T-helper 1 cell (primary cell): ENCODE measurements at places on chromosomes 5 and 9.

- no peak for DNase-seq
Observed at GRCh38 chr5:54820346-54821134, 164.9 kb downstream of the ESM1 start.

DNA sequence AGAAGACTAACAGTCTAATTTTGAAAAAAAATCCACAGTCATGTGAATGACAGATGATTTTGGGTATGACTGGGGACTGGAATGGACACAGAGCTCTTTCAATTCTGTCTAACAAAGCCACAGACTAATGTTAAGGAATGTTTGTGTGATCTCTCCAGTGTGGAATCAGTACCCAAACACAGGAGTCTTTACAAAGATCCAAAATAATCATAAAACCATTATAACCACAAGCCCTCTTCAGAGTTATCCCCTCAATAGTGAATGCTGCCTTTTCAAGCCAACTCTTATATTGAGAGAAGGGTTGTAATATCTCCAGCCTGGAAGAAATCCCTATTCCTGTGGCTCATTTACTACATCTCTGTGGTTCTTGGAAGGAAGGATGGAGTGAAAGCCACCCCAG, 552.0 kb upstream of the CLINT1 start:
- no peak for DNase-seq

- DNase-seq = no peak
Observed at GRCh38 chr5:41878643-41879478, 8.6 kb upstream of the OXCT1 start.

DNA sequence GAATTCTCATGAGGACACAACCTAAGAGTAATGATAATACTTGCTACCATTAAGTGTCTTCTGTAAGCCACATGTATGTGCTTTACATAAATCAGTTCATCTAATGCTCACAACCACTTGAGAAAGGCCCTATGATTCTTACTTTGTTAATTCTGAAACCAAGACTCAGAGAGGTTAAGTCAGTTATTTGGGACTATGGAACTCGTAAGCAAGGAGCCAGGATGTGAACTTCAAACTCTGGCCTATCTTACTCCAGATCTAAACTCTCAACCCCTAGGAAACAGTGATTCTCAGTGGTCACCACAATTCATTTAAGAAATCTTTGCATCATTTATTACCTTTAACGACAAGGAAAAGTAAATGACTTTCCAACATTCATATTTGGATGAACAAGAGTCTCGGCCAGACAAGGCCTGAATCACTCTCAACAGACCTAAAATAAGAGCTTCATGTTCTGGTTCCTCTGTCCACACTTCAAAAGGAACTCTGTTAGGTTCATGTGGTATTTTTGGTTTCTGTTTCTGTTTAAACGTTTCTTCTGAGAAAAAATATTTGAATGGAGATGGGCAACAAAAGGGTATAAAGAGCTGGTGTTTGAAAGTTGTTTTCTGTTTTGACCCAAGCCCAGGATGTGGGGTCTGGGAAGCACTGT, 104.8 kb downstream of the LPAR1 start:
- peak; percentile 10 for DNase-seq

- DNase-seq = no peak
Observed at GRCh38 chr5:179224741-179225140, 120.5 kb downstream of the ADAMTS2 start.
